ENCODE measurements at places on chromosomes 12 and 14.

DNA sequence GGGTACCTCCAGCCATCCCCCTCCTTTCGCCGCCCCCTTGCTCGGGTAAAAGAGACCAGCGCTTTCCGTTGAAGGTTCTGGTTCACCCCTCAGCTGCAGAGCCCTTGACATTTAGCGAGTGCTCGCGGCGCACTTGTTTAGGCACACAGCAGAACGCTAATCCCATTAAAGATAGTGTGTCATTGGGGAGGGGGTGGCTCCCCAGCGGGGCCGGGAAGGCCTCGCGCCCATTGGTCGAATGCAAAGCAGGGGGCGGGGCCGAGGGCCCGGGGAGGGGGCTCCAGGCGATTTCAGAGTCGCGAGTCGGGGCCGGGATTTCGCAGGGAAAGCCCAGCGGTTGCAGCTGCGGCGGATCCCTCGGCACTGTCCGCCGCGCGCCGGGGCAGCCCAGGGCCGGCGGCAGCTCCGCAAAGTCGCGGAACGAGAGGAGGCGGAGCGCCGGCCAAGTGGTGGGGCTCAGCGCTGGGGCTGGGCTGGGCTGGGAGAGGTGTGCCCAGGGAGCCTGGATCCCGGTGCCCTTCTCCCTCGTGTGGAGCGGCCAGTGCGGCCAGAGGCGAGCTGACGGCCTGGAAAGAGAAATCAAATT lies 122.9 kb downstream of the TSPAN9 start:
- peak; percentile 73 for DNase-seq

GRCh38 chr14:37968664-37969240 lies 239.0 kb upstream of the SSTR1 start:
- no peak for DNase-seq

DNA sequence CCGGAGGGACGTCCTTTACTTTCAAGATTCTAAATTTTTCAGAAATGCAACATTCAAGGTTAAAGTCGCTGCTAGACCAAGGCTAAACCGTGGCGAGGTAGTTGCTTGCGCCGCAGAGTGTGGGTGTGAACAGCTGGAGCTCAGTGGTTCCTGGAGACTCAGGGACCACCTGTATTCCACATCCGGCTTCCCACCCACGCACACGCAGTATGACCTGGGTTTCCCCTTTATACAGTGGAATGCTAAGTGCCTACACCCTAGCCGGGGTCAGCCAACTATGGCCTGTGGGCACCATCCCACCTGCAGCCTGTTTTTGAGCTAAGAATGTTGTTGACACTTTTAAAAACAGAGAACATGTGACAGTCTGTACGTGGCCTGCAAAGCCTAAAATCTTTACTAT lies 42.9 kb upstream of the TESC start:
- no peak for DNase-seq

GRCh38 chr12:20125276-20125798 lies 243.0 kb upstream of the PDE3A start:
- no peak for DNase-seq

DNA sequence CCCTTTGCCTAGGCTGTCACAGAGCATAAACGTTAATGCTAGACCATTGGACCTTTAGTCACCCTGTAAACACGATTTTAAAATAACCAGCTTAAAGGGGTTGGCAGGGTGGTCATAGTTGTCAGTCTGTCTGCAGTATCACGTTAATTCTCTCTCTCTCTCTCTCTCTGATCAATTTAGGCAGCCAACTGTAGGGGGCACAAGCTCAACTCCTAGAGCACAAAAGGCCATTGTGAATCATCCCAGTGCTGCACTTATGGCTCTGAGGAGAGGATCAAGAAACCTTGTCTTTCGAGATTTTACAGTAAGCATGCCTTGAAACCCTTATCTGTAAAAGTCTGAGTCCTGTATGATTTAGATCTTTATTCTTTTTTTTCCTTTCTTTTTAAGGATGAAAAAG lies 97.1 kb downstream of the SCAF11 start:
- DNase-seq, result no peak

GRCh38 chr12:6364044-6364374 lies 11.4 kb downstream of the SCNN1A start:
- DNase-seq, result no peak

GRCh38 chr12:2194571-2194970 lies 141.8 kb downstream of the CACNA1C start:
- no peak for DNase-seq

GRCh38 chr12:51124504-51124903 lies 41.1 kb upstream of the CSRNP2 start:
- no peak for DNase-seq

DNA sequence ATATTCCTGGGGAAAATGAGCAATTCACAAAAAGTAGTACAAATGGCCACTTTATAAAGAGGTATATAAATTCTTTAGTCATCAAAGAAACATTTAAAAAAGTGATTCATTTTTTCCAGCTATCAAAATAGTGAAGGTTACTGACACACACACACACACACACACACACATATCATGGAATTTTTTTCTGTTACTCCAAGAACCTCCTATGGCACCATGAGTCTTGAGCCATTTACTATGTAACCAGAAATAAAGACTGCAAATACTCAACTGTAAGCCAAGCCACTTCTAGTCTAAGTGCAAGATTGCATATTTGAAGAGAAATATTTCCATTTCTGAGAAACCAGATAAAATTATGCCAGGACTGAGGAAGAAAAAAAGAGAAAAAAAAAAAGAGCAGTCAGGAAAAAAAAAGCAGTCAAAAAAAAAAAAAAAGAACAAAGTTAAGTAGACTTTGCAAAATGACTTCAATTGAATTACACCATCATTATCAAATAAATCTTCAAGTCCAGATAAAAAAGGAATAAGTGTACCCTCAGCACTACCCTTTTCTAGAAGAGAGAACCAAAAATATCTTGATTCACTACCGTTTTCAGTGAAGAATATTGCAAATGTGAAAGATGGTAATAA lies 275.7 kb downstream of the DAD1 start:
- no peak for DNase-seq

GRCh38 chr14:70955543-70956480 lies 48.6 kb downstream of the PCNX1 start:
- DNase-seq, result peak; percentile 9

DNA sequence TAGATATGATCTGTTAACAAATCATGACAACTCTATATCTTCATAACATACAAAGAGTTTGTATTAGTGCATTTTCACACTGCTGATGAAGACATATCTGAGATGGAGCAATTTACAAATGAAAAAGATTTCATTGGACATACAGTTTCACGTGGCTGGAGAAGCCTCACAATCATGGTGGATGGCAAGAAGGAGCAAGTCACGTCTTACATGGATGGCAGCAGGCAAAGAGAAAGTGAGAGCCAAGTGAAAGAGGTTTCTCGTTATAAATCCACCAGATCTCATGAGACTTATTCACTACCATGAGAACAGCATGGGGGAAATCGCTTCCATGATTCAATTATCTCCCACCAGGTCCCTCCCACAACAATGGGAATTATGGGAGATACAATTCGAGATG lies 157.6 kb downstream of the DUSP6 start:
- DNase-seq, result no peak

- DNase-seq, result no peak
These were observed 42.2 kb downstream of the TAOK3 start for GRCh38 chr12:118330421-118331018.

DNA sequence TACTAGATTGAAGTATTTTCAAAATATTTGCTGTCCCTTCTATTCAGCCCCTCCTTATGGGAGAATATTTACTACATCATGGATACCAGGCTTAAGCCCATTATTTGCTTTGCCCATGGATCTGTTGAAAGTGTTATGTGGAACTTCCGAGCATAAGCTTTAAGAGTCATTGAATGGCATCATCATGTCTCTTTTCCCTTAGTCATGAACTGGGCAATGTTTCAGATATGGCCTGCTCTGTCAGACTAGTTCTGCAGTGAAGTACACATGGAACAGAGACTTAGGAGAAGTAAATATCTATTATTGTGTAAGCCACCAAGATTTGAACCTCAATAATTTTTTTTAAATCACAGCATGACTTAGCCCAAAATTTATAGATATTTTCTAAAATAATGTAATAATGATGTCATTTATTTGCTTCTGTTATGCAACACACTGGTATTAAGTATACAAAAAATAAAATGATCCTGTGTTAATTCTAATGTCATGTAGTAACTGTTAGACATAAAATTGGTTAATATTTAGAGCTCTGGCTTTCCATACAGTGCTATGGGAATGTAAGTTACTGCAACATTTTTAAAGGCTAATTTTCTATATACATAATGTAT lies 1097.3 kb downstream of the SLC16A7 start:
- DNase-seq, result no peak

All from NCI-H2171 treated with DMSO at 0.1 percent for 48 hours (cell line).